Stimulated activated CD8-positive, alpha-beta memory T cell treated with anti-CD3 and anti-CD28 coated beads, Interleukin-4, amount 100 ng/mL, for 4 hours (primary cell): ENCODE measurements at places on chromosomes 13 and 19.
A peak's percentile ranks its signal among the peaks of the same experiment; 100 is the strongest.

GRCh38 chr19:54429545-54430227 lies 14.4 kb downstream of the TTYH1 start:
- DNase-seq, result no peak

GRCh38 chr13:29159871-29160270 lies 339.7 kb downstream of the MTUS2 start:
- DNase-seq, result no peak

GRCh38 chr19:5690955-5691821 lies 1.1 kb downstream of the RPL36 start:
- DNase-seq, result peak; percentile 54

DNA sequence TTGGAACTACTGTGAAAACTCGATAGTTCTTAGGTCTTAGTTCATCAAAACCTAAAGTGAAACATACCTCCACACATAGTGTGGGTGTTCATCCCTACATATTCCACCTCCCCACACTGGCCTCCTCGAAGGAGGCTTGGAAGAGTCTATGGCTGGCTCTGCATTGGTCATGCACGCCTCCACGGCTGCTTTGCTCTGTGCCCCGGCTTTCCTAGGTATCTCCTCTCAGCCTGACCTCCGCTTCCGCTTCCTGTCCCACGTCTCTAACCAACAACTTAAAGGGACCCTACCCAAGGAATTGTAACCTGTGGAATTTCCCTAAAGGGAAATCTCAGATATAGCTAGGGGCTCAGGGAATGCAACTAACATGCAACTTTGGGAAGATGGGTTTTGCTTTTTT lies 79.7 kb upstream of the MBNL2 start:
- no peak for DNase-seq
